Progenitor cell of endocrine pancreas (in vitro differentiated cells): ENCODE measurements at places on chromosomes 1 and 21. TPM values are rescaled to one million over a fixed set of nuclear protein-coding genes. Genes with fewer than 3 reads are reported as not detected.

MAB21L3 gene
- not detected in 2 replicates for total RNA-seq

RBP7 gene
- total RNA-seq, result 0.55 and 0.65 TPM in 2 replicates

RXFP4 gene
- total RNA-seq, result not detected in 2 replicates

UBL4B gene
- 0.20 TPM in 1 of 2 replicates, not detected in the other for total RNA-seq

MRPL24 gene
- 35.9 and 43.2 TPM in 2 replicates for total RNA-seq

DPYD gene
- 8.1 and 9.0 TPM in 2 replicates for total RNA-seq

OR2AK2 gene
- not detected in 2 replicates for total RNA-seq

OR2T2 gene
- total RNA-seq, result not detected in 2 replicates

NADK gene
- 86.6 and 87.8 TPM in 2 replicates for total RNA-seq

SOX13 gene
- 58.2 and 61.6 TPM in 2 replicates for total RNA-seq

REN gene
- total RNA-seq, result not detected in 2 replicates

OR6N1 gene
- not detected in 2 replicates for total RNA-seq

PTPRU gene
- total RNA-seq, result 74.0 and 79.4 TPM in 2 replicates

ATAD3A gene
- 37.4 and 38.8 TPM in 2 replicates for total RNA-seq

TSSK3 gene
- 3.1 and 3.9 TPM in 2 replicates for total RNA-seq

GUCA2A gene
- total RNA-seq, result not detected in 2 replicates

GOLT1A gene
- total RNA-seq, result 4.2 and 5.0 TPM in 2 replicates

CHI3L2 gene
- not detected in 2 replicates for total RNA-seq

AMY2A gene
- total RNA-seq, result not detected in 2 replicates

DNA sequence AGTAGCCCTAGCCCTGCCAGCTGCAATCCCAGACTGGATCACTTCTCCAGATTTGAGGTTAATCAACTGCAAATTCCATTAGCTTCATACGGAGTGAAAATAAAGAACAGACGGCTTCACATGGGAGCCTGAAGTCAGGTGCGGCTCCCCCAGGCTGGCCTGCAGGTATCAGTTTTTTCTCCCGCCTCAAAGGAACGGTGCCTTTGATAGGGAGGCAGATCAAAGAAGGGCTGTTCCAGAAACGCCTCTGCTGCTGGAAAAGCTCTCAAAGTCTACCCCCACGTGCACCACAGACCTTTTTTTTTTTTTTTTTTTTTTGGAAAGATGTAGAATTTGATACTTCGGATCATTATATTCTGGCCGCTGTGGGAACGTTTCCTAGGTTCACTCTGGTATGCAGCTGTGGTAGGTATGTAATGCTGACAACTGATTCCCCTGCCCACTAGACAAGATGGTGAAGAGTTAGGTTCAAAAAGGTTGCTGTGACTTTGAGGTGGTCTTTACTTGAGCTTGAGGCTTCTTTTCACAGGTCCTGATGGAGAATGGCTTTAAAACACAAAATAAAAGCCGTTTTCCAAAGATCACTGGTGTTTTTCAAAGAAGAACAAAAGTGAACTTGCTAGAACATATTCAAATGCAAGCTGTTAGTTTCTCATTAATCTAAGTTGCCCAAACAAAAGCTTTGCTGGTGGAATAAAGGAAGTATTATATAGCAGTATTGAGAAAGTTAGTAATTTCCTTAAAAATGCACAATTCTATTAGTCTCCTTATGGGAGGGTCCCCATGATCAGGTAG is 189.0 kb upstream of the NFIA start:
- DNase-seq, result no peak

GRCh38 chr1:111332190-111332589 is 41.5 kb downstream of the CHIA start:
- DNase-seq, result no peak

GRCh38 chr1:151546011-151546925 is 6.2 kb downstream of the TUFT1 start:
- DNase-seq, result no peak

DNA sequence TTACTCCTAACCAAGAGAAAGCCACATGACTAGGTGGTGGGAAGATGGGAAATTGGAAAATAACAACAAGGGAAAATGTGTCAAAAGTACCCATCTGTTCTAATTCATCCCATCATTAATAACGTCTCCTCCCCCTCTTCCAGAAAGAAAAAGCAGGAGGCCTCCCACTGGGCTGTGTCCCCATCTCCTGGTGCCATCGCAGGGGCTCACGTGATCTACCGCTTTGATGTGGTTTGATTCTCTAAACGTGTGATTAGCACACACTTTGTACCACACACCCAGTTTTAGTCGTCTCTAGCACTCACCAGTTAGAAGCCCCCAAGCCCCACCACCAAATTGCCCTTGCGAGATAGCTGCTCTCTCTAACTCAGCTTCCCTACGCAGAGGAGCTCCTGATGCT is 353.6 kb downstream of the RRAGC start:
- DNase-seq, result no peak

DNA sequence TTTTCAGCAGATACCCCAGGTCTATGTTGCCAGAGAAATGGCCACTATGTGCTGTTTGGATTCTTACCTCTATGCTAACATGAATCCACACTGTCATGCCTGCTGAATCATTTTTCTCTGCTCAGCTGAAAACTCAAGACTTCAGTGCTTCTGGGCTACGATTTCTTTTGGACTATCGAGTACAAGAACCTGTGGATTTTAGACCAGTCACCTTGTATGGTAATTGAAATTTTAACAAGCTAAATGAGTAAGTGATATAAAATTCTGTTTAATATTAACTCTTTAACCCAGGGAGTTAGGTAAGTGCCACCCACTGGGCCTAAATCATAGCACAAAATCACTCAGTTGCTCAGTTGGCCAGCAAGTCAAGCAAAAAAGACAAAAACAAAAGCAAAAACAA is 35.8 kb downstream of the LHX8 start:
- DNase-seq, result no peak

DNA sequence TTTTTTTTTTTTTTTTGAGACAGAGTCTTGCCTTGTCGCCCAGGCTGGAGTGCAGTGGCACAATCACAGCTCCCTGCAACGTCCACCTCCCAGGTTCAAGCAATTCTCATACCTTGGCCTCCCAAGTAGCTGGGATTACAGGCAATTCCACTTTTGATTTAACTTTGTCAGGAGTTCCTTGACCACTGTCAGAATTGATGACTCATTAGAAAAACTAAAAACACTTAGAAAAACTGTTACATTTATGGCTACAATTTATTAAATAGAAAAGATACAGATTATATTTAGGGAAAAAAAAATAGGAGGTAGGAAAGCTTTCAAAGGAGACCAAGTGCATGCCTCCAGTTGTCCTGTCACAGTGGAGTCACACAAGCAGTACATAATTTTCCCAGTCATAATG is 20.0 kb downstream of the ZNF678 start:
- no peak for DNase-seq

GRCh38 chr1:6638226-6638625 is 13.6 kb downstream of the THAP3 start:
- DNase-seq, result no peak

- DNase-seq, result peak; percentile 15
Measured at GRCh38 chr1:100538913-100539835, 1.2 kb downstream of the GPR88 start.

DNA sequence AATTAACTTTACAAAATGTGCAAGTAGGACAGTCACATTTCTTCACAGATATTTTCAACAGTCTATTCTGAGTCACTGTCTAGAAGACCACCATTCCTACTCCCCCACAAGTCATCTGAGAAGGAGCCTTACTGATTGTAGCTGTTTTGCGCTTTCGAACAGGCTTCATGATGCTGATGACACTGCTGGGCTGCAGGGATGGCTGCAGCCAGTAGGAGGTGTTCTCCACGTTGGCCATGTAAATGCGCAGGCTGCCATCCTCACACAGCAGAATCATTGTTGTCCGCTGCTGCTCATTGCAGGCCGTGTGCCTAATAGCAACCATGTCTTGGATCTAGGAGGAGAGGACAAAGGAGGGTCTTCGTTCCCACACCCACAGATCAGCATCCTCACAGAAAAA is 56.9 kb downstream of the UBR4 start:
- DNase-seq, result no peak

- DNase-seq, result no peak
Measured at GRCh38 chr1:62439652-62440371, 3.0 kb downstream of the USP1 start.

DNA sequence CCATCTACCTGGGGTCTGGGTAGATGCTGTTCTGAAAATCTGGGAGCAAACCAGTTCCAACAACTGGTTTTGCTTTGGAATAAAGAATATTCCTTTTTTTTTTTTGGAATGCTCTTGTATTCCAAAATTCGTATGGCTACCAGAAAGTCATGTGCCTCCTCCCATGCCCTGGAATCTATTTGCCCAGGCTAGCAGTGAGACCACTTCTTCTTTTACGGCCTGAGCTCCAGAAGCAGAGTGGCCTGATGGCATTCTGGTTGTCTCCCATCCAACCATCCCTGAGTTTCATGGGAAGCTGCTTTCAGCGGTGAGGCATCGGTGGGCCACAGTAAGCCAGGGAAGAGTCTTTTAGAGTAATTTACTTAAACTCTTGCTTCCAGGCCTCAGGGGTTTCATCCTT is 113.4 kb upstream of the RAB4A start:
- DNase-seq, result no peak

DNA sequence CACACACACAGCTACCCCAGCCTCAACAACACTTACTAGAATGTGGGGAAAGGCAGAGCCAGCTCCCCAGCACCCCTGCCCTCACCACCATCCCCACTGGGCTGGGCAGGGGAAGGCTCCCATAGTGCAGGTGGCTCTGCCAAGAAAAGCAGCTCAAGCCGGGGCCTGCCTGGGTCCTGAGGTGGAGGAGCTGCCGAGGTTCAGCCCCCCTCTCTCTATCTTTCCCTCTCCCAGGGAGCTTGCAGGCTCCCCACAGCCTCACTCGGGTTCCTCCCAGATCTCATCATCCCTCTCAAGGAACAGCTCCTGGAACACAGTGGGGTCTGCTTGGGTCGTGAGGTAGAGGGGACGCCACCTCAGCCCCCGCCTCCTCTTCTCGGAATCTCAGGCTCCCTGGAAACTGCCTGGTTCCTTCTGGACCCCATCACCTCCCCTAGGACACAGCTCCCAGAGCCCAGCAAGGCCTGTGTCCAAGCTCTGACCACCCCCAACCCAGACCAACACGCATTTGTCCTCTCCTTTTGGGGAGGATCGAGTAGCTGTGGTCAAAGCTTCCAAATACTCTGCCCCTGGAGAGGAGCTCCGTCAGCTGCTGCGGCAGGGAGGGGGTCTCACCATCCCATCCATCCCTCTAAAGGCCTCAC is 704 bp downstream of the S100A16 start:
- no peak for DNase-seq

GRCh38 chr1:107523736-107524135 is 382.9 kb downstream of the NTNG1 start:
- DNase-seq, result no peak
